ENCODE measurements at places on chromosomes 3 and 15.

GRCh38 chr3:145483992-145484391, 677.0 kb downstream of the PLOD2 start:
- no peak for DNase-seq

GRCh38 chr3:174089592-174089991, 692.0 kb downstream of the NLGN1 start:
- DNase-seq = no peak

DNA sequence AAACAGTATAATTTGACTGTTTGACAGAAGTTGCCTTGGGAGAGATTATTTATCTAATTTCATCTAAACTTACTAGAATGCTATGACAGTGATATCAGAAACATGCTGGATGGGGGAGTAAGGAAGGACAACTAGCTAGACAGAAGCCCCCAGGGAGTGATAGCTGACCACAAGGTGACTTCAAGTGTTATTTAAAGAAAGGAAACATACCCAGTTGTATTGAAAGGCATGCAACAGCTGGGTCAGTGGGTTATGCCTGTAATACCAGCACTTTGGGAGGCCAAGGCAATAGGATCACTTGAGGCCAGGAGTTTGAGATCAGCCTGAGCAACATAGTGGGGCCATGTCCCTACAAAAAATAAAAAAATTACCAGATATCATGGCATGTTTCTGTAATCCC, 69.6 kb downstream of the SLC49A4 start:
- DNase-seq = no peak

DNA sequence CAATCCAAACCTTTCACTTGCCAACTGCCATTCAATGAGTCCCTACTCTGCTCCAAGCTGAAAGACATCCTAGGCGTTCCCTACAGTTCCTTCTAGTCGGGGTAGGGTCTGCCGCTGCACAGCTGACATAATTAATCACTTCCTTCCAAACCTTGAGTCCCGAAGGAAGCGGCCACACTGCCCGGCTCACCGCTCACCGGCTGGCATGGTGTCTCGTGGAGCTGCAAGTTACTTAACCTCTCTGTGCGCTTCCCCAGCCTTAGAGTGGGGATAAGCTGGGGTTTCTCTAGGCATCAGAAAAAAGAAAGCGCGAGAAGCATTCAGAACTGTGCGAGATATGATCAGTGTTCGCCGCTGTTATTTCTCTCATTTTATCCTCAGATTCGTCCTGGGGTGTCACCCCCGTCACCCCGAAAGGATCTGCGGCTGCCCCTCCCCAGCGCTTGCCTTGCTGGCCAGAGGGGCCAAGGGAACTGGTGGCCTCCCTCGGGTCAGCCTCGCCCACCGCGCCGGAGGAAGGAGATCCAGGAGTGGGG, 748 bp downstream of the MRPS25 start:
- peak; percentile 71 for DNase-seq

- peak; percentile 49 for DNase-seq
These were observed 267.5 kb downstream of the OCA2 start for GRCh38 chr15:27831384-27832236.

GRCh38 chr15:53416219-53416940, 343.1 kb downstream of the WDR72 start:
- no peak for DNase-seq

- no peak for DNase-seq
These were observed 17.2 kb downstream of the CHCHD6 start for GRCh38 chr3:126721246-126721645.

DNA sequence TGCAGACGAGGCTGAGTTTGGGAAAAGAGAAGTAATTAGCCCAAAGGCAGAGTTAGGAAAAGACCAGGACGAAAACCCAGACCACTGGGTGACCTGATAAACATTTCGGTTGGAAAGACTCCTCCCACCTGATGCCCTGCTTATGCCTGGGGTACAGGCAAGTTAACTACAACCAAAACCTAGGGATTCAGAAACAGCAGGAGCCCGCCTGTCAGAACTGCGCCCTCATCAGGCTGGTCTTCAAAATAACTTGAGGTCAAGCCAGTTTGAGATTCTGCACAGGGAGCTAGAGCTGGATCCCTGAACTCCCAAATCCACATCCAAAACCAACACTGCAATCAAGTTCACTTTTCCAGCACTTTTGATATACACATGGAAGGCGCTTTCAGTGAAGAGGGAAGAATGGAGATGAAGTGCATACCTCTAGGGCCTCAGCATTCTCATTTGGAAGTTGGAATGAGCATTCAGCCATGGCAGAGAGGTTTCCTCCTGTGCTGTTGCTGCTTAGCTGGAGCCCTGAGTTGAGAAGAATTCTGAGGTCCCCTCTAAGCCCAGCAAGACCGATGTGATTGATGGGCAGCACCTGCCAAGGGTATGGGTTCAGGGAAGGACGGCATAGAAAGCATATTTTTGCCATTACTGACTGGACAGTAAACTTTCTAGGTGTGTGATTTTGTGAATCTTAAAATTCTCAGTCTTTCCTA, 11.6 kb downstream of the TSEN2 start:
- DNase-seq = no peak
